Stimulated activated CD4-positive, alpha-beta T cell treated with anti-CD3 and anti-CD28 coated beads, Interleukin-12 subunit alpha, Interleukin-12 subunit beta, amount 100 ng/mL, for 48 hours (primary cell): ENCODE measurements at places on chromosomes 4 and X.

- no peak for DNase-seq
Measured at GRCh38 chrX:13270360-13270759, 49.5 kb downstream of the ATXN3L start.

GRCh38 chr4:163462556-163462955, 11.0 kb downstream of the TKTL2 start:
- no peak for DNase-seq

DNA sequence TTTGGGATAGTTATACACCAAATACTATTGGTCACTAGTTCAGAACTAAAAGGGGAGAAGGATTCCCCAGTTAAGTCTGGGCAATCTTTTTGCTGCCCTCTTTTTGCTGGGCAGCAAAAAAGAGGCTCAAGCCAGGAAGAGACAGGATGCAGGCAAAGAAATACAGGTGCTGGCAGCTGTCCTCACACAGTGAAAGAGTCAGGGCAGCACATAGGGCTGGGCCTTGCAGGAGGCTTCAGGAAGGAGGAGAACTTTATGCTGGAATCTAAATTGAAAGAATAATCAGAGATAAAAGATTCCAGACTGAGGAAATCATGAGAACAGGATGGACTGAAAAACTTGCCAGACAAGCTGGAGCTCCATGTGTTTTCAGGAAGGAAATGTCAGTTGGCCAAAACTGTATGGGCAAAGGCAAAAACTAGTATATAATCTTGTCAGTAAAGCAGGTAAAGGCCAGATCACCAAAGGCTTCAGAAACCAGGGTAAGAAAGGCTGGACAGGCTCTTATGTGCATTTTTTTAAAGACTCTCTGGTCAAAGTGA, 46.8 kb downstream of the PDGFC start:
- no peak for DNase-seq

DNA sequence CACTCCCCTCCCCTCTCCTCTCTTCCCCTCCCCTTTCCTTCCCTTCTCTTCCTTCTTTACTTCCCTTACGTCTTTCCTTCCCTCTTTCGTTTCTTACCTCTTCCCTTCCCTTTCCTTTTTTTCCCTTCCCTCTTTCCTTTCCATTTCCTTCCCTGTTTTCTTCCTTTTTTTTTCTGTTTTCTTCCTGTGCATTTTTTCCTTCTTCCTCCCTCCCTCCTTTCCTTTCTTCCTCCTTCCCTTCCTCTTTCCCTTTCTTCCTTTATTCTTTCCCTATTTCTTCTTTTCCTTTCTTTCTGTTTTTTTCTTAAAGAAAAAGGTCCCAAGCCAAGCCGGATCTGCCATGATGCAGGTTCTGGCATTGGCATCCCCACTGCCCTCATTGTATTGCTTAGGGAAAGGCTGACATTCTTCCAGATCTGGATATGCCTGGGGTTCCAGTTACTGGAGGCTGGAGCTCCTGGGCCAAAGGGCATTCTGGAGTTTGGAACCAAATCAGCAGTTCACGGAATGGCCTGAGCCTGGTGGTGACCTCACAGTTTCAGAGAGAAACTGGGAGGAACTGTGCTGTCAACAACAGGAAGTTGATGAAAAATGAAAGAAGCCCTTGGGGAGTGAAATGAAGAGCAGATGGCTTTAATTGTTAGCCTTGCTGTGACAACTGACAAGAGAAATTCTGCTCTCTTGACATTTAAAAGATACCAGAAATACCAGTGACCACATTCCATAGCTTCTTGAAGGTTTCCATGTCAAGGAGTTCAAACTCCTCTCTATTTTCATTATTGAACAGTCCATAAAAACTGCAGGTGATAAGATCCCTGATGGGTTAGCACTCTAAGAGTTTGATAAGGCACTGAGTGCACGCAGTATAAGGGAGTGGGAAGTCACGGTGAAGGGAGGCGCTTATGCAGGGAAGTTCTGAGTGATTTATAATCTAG, 622.1 kb downstream of the SPRY1 start:
- no peak for DNase-seq

- no peak for DNase-seq
Measured at GRCh38 chr4:75499900-75500299, 14.3 kb downstream of the RCHY1 start.

- no peak for DNase-seq
Measured at GRCh38 chrX:17104433-17104832, 158.0 kb downstream of the REPS2 start.

DNA sequence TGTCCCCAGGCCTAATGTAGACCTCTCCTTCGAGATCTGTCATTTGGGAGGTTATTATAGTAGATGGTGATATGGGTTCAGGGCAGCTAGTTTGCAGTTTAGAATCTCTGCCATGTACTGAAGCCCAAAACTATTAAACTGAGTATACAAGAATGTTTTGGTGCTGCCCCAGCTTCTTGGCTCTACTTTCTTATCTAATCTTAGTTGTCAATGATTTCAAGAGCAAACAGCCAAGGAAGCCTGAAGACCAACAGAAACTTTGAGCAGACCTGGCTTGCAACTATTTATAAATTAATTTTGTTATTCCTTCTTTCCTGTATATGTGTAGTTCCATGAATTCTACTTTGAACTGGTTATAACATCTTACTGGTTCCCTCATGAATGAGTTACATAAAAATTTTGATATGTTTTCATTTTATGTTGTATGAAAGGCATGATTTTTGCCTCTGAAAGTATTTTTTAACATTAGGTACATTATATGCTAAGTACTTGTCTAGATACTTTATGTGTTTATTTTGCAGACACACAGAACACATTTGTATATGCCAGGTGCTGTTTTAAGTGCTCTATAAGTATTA, 2.0 kb upstream of the MGST2 start:
- DNase-seq: no peak

DNA sequence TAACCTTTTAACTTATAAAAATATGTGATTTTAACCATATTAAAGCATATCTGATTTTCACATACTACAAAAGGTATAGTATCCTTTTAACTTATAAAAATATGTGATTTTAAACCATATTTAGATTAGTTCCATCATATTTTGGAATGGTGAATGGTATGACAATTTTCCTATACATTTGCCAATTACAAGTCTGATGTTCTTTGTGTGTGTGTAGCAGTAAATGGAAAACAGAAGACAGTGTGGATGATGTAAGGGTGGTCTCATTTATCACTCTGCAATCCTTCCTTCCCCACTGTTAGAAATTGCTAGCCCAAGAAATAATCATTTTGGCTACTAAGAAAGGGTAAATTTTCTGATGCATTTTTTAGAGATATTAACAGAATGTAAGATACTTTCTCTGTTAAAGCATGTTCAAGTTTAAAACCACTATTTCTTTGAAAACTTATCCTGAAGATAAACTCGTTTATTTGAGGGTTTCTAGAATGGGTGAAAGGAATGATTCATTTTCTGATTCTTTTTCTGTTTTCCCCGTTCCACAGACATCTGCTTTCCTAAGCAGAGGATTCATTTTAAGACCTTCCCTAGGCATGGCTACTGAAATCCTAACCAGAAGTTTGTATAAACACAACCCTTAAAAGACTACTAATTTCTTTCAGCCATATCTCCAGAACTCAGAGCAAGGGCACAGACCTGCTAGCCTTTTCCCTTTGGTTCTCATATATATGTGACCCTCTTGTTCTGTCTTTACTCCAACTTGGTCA, 21.0 kb downstream of the NUDT6 start:
- DNase-seq: no peak

DNA sequence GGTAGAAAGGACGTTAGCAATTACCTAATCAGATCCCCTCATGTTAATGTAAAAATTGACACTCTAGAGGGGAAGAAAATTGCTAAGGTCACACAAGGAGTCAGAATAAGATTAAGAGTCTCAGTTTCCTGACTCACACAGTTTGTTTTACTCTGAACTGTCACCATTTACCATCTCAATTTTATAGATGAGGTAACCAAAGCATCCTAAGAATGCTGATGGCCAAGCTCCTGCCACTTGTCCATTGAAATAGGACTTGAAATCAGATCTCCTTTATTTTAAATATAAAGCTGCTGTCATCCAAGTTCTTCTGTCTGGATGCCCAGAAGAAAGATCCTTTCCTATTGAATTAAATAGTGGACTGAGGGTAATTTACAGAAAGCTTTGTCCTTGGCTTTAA, 114.8 kb upstream of the VAMP7 start:
- no peak for DNase-seq
